Muscle of leg (tissue), 16 donors: ENCODE measurements at places on chromosomes 16 and 17. TPM values are rescaled to one million over a fixed set of nuclear protein-coding genes. Genes with fewer than 3 reads are reported as not detected.

Gene STARD3
- total RNA-seq = 12.5 TPM

GRCh38 chr16:69276148-69277115, 34.7 kb upstream of the VPS4A start:
- peak; percentile 99 for DNase-seq

DNA sequence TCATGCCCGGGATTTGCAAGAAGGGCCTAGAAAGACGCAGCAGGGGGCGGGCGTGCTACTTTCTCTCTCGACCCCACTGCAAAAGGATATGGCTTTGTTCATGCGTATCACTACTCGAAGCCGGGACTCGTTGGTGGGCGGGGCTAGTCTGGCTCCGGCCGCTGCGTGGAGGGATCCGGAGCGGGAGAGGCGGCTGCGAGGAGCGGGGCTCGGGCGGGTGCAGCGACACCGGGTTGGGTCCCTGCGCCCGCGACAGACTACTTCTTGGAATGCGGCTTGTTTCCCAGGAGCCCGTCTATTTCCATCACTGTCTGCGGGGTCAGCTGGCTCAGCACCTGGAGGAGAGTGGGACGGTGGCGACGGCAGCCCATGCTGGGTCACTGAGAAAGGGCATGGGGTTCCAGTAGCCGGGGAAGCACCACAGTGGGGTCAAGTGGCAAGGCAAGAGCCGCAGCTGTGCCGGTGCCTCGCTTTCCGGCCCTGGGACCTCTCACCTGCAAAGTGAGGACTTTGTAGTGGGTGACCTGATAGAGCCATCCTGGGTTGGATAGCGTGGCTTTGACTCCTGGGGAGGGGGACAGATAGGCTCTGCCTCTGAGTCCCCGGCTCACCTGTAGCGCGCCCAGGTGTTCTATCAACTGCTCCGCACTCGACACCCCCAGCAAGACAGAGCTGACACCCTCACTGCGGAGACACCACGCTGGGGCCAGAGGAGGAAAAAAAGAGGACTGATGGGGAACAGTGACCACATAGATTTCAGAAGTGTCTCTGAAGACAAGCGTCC, 6.6 kb downstream of the KCNAB3 start:
- DNase-seq = peak; percentile 95

- no peak for DNase-seq
Measured at GRCh38 chr17:37661400-37662014, 18.3 kb upstream of the DDX52 start.

GRCh38 chr17:39757176-39757662, 19.5 kb downstream of the GRB7 start:
- no peak for DNase-seq

GRCh38 chr16:64089697-64090096, 1032.2 kb downstream of the CDH11 start:
- peak; percentile 36 for DNase-seq

Gene HS3ST3A1
- total RNA-seq = 2.3 TPM

- no peak for DNase-seq
Measured at GRCh38 chr16:60064026-60064425, 1329.9 kb upstream of the GOT2 start.

DNA sequence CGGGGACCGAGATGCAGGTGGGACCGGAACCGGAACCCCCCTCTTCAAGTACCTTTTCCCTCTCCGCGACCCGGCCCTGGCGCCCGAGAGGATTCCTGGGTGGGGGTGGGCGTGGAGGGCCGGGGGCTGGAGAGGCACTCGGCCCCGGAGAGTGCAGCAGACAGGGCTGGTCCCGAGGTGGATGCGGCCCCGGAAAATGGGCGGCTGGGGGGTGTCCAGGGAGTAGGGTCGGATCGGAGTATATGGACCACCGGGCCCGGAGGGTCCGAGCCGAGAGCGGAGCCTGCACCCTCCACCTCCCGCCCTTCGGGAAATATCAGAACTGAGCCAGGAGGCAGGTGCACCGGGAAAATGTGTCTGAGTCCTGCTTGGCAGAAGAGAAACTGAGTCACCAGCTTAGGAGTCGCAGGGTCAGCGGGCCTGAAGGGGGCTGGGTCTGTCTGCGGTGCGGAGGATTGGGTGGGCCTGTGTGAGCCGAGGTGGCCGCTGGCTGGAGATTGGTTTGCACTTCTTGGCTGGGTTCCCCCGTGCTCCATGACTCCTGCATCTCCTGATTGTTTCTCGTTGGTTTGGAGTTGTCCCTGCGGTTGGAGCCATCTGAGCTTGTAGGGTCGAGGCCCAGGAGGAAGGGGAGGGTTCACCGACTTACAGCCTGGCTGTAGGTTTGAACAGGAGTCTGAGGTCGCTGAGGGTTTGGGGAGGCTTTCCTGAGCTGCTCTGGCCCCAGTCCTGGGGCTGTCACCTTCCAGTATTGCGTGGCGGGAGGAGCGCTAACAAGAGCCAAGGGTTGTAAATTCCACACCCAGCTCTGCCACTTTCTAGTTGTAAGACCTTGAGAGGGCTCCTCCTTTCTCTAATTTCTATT, 518 bp downstream of the SH2B1 start:
- peak; percentile 62 for DNase-seq

GRCh38 chr17:76993651-76994050, 125.4 kb downstream of the MGAT5B start:
- DNase-seq = no peak

DNA sequence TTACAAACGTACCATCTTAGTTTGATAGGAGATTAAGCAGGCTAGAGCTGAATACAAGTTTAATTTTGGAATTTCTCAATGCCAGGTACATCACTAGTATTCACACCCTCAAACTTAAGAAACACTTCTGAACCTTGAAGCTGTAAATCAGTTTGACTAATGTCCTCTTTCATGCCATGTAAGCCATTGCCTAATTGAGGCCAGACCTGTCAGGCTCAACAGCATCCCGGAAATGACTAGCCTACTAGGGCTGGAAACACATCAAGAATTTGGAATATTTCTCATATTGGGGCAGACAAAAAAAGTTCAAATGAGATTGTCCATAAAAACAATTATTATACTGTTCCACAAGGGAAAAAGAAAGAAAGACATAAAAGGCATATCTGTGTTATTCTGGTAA, 1.7 kb downstream of the USP32 start:
- DNase-seq = peak; percentile 17

Gene RRAD
- total RNA-seq = 7.3 TPM

DNA sequence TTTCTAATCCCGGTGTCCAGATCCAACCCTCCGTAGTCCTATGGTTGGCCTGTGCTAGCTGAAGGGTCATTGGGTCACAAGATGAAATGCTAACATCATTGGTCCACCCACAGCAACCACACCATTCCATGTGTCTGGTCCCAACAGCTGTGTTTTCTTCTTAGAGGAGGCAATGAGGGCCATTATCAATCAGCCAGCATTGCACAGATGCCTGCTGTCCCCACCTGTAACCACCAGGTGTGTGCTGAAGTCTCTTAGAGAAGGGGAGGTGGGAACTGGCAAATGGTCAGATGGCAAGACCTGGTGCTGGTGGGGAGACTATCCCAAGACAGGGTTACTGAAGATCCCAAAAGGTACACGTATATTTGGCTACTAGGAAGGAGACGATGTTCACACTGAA, 37.4 kb downstream of the HIC1 start:
- DNase-seq = no peak

Gene CCT6B
- 2.4 TPM for total RNA-seq
